OCI-LY7 (cell line): ENCODE measurements at places on chromosomes 3 and 15. TPM values are rescaled to one million over a fixed set of nuclear protein-coding genes. Genes with fewer than 3 reads are reported as not detected.

GRCh38 chr3:153145454-153145853 lies 16.6 kb upstream of the RAP2B start:
- DNase-seq = no peak

GRCh38 chr3:186519021-186519658 lies 25.0 kb downstream of the CRYGS start:
- peak; percentile 41 for DNase-seq

TTLL13 gene
- 0.77 and 1.3 TPM in 2 replicates for total RNA-seq

GRCh38 chr15:74767167-74768098 lies 14.4 kb upstream of the CSK start:
- DNase-seq = no peak

RTP4 gene
- not detected in 2 replicates for total RNA-seq

DNA sequence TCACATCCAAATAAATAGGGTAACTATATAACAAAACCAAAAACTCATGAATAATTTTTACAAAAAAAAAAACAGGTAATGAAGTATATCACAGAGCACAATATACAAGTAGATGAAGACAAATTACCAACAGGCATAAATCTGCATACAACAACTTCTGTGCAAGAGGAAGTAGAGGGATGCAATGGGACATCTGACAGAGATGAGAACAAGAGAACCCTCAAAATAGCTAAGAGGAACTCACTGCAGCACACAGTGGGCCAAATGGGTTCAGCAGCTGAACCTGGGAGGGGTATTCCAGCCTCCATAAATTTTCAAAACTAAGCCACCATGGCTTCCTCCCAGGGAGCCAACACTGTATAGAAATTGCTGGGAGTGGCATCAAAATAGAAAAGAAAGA lies 9.6 kb upstream of the BTLA start:
- DNase-seq = no peak

RPP25 gene
- total RNA-seq = 1.8 and 2.2 TPM in 2 replicates

DNA sequence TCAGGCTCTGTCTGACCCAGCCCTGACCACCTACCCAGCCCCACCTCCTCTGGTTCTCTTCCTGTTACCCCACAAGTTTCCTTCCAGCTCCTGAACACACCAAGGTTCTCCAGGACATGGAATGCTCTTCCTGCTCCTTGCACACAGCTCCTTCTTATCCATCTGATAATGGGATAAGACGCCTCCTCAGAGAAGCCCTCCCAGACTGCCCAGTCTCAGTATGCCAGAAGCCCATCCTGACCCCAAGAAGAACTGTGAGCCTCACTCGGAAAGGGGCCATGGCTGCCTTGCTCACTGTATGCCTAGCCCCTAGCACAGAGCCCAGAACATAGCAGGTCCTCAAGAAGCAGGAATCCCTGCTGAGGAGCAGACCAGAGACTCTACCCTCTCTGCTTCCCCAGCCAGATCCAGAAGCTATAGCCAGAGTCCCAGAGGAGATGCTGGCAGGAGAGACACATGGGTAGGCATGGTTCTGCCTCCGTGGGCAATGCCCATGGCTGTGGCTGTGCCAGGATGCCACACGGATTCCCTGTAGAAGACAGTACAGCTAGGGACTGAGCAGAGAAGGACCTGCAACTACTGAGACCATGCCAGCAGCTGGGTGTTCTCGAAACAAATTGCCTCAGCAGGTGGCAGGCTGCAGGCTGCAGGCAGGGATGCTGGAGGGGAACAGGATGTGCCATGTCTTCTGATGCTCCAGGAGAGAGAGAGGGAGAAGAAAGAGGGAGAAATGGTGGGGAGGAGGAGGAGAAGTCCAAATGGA lies 74.0 kb upstream of the LINGO1 start:
- DNase-seq = no peak

CCDC39 gene
- total RNA-seq = not detected in 2 replicates

- no peak for DNase-seq
These were observed 118.3 kb downstream of the MTHFS start for GRCh38 chr15:79778378-79778990.

DNA sequence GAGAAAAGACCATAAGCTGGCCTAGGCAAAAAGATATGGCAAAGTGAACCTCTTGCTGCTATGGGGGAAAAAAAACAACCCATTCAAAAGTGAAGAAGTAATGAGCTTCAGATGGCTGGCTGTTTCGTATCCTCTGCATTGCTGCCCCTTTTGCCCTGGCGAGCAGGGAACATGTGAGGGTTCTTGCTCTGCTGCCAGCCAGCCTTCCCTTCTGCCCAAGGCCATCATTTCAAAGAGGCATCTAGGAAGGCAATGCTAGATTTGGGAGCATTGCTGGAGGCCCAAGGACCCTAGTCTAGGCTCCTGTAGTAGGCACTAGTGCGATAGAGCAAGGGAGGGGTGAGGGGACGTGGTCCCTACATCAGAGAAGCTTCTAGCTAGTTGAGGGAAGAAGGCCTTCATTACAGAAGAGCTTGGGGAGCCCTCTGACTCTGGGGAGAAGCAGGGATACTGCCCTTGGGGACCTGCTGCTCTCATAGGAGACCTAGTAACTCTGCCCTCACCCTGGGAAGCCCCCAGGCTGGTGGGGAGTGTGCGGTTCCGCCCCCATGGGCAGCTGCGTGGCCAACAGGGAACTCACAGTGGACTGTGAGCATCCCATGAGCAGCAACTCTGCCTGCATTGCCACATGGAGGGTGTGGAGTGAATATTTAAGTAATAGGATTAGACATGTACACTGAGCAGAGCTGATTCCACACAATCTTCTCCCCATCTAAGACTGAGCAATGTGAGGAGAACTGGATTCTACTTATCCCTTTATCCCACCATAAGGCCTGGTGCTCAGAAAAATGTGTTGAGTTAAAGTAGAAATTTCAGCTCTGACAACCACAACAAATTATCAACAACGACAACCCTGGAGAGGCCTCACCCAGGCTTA lies 21.3 kb downstream of the ITGA11 start:
- DNase-seq = no peak

GRCh38 chr3:73504239-73504638 lies 120.5 kb downstream of the PDZRN3 start:
- no peak for DNase-seq

- DNase-seq = no peak
These were observed 13.2 kb downstream of the DPH3 start for GRCh38 chr3:16251316-16252085.

ARMC8 gene
- total RNA-seq = 57.1 and 61.8 TPM in 2 replicates

DNA sequence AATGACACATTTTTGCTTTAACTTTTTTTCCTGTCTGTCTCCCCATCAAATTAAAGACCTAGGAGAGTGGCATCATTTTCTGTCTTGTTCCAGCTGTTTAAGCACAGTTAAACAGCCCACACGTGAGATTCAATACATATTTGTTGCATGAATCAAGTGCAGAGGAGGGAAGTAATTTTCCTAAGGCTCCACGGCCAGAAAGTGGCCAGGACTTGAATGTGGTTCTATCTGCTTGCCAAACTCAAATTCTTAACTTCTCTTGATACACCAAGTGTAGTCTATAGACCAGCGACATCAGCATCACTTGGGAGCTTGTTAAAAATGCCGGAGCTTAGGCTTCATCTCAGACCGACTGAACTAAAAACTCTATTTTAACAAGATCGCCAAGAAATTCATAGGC lies 724.8 kb upstream of the CFAP20DC start:
- no peak for DNase-seq

DNA sequence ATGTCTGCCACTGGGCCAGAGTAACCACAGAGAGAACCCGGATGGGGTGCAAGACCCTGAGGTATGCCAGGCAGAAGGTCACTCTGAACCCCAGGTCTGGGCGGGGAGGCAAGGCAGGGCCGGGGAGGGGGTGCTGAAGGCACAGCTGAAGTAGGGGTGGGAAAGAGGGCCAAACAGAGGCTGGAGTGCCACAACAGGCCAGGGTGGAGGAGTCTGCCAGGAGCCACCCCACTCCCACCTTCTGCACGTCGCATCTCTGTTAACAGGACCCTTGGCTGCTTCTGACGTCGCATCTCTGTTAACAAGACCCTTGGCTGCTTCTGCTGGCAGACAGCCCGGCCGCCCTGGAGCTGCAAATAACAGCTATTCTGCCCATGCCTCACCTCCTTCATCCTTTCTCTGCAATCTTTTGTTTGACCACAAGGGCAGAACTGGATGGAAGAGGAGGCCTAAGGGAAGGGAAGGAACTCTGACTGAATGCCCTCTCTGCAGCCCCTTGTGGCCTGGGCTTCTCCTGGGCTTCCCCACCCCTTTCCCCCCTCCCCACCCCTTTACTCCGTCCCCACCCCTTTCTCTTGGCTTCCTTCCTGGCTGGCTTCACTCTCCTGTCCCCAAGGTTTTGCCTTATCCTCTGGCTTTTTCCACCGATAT lies 20.6 kb upstream of the FBLN2 start:
- no peak for DNase-seq

DNA sequence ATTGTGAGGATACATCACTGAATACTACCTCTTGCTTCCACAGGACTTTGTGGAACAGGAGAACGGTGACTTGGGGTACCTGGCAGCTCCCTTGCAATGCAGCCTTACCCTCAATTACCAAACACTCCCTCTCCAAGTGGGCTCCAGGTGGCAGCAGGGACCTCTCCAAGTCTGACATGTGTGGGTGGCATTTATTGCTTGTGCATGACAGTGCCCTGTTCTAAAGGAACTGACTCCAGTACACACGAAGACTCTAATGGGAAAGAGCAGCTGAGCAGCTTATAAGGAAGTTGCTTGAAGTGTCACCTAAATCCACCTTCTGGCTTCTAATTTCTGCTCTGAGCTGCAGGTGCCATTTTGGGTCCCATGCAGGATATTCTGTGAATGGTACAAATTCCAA lies 174.1 kb upstream of the SLCO3A1 start:
- DNase-seq = no peak

DNA sequence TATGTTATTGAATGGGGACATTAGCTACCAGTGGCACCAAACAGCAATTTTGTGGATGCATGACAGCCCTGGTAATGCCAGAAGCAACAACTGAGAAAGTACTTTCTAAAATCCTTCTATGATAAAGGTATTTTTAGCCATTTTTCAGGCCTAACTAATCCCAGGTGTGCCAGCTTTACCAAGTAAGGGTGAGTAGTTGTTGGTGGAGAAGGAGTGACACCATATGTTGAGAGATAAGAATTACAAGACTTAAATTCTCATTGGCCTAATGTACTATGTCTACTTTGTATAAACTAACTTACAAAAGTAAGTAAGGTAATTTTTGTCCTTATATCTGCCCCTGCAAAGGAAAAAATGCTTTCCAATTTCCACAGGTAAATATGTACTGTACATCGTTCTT lies 4.1 kb upstream of the COX17 start:
- peak; percentile 63 for DNase-seq

UTS2B gene
- 0.65 and 1.1 TPM in 2 replicates for total RNA-seq

FETUB gene
- not detected in 2 replicates for total RNA-seq

- no peak for DNase-seq
These were observed 2.2 kb downstream of the EFHB start for GRCh38 chr3:19931767-19932188.

- no peak for DNase-seq
These were observed 98.8 kb downstream of the ARPP21 start for GRCh38 chr3:35737934-35738706.
